ENCODE measurements at places on chromosomes 12 and 14.
A peak's percentile ranks its signal among the peaks of the same experiment; 100 is the strongest.

DNA sequence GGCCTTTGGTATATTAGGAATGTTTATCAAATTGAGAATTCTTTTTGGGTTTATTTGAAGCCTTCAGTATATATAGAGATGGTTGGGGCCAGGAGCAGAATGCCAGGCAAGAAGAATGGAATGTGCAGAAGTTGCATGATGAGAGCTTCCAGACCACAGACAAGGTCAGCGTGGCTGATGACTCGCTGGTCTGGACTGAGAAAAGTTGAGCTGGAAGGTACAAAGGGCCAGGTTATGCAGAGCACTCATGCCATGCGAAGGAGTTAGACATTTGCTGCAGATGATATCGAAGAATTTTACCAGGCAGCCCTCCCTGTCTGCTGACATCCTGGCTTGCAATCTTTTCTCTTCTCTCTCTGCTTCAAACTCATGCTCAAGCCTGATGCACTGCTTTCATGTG is 196.2 kb upstream of the ARHGAP5 start:
- DNase-seq: peak; percentile 96

DNA sequence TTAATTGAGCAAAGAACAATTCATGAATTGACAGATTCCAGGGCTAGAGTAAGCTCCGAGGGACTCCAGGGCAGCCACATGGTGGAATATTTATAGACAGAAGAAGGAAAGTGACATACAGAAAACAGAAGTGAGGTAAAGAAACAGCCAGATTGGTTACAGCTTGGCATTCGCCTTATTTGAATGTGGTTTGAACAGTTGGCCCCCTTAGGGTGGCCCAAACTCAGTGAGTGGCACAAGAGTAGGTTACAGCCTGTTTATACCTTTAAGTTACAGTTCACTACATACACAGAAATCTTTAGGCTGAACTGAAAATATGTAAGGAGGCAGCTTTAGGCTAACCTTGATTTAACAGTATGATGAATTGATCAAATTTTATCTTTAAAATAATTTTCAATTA is 174.5 kb upstream of the CNOT2 start:
- no peak for DNase-seq

DNA sequence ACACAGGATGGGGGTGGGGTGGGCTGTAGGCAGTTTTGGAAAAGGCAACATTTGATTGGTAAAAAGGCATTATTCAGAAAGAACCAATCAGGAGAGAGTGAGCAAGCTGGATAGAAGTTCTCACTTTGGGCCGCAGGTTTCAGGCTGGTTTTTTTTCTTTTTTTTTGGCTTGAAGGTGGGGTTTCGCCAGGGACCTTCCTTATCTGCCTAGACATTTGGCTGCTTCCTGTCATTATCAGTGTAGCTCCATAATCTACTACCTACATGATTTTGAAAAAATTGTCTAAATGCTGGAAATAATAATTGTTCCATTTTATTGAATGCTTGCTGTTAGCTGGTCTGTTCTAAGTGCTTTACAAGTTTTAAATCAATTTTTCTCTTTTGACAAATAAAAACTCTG is 649.0 kb downstream of the TMTC2 start:
- no peak for DNase-seq

DNA sequence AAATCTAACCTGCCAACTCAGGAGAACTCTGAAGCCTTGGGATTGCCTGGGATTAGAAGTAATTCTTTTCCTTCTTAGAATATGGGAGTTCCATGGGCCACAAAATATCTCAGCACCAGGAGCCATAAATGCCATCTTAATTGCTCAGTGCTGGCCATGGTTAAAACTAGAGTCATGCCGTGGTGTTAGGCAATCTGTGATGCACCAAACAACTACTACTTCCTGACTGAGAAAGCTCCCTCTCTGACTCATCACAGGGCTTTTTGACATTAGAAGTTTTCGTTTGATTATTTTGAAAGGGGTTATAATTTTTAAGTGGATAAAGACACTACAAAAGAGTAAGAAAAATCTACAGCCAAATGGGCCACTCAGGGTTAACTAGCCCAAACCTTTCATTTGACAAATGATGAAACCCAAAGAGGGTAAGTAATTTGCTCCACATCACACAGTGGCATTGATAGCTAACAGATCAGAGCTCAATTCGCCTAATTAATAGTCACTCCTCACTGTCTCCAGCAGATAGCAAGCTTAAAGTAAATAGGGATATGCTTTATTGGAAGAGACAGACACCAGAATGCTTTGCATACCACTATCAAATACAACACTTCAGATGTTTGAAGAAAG is 377.3 kb downstream of the EMP1 start:
- peak; percentile 94 for DNase-seq

- DNase-seq: no peak
Measured at GRCh38 chr14:36723530-36723929, 61.9 kb downstream of the PAX9 start.

- no peak for DNase-seq
Measured at GRCh38 chr14:105525326-105525725, 1.1 kb upstream of the TMEM121 start.

- no peak for DNase-seq
Measured at GRCh38 chr14:104356738-104357688, 218.6 kb downstream of the KIF26A start.

- peak; percentile 58 for DNase-seq
Measured at GRCh38 chr14:26008290-26008689, 589.5 kb downstream of the NOVA1 start.

GRCh38 chr12:88627501-88627900 is 47.2 kb upstream of the KITLG start:
- no peak for DNase-seq

GRCh38 chr14:97850466-97850865 is 1053.3 kb downstream of the VRK1 start:
- no peak for DNase-seq

DNA sequence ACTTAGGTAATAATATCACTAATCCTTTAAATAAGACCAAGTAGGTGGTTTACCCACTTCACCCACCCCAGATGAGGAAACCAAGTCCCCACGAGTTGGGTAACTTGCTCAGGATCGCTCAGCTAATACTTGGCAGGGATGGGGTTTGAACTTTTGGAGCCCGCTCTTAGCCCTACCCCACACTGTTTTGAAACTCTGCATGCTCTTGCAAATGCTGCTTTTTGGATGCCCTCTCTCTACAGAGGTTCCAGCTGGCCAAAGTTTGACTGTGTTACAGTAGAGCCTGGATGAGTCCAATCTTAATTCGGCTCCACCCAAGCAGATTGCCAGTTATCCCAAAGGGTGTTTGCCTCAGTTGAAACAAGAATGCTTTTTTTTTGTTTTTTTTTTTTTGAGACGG is 6.8 kb downstream of the PLEKHG3 start:
- no peak for DNase-seq

GRCh38 chr14:77318006-77318553 is 2.6 kb downstream of the POMT2 start:
- no peak for DNase-seq

GRCh38 chr12:7439579-7440505 is 4.1 kb downstream of the CD163L1 start:
- DNase-seq: peak; percentile 81

DNA sequence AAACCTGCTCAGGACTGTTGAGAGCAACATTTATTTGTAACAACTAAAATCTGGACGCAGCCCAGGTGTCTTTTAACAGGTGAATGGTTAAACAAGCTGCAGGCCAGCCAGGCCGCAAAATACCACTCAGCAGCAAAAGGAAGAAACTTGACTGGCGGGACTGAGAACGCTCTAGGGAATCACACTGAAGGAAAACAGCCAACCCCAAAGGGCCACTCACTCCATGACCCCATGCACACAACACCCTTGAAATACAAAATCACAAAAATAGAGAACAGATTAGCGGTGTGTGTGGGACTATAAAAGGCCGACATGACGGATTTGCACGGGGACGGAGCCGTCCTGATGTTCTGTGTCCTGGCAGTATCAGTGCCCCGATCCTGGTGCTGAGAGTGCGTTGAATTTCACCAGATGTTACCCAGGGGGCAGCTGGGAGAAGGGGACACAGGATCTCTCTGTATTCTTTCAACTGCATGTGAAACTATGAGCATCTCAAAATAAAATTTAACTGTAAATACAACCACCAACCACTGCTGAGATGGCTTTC is 23.0 kb downstream of the VPS37B start:
- DNase-seq: no peak

GRCh38 chr14:67680941-67681340 is 6.5 kb upstream of the VTI1B start:
- DNase-seq: no peak

DNA sequence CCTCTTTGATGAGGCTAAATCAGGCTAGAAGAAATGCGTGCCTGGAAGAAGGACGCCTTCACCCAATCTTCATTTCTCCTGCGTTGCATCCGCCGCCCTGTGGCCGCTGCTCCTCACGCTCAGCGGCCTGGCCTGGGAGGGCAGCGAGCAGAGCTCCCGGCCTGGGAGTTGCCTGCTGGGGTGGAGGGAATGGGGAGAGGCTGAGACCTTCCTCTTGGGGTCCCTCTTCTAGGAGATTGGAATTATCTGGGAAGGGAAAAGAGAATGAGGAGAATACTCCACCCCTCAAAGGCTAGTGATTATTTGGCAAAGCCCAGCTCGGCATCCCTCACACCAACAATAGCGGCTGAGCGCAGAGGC is 2.4 kb upstream of the HOXC12 start:
- DNase-seq: peak; percentile 46

DNA sequence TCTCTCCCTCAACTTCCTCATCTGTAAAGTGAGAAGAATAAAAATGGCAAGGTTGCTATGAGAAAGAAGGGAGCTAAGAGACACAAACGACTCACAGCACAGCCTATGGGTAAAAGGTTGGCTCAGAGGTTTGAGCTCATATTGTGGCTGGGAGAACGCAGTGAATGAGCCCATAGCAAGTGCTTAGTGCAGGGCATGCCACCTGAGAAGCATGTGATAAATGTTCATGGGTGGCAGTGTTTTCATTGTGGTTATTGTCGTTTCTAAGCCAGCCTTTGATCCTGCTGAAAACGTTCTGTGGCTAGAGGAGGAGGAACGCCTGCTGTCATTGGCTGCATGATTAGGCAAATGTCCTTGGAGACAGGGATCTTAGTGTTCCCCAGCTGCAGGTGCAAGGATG is 150.4 kb downstream of the KSR2 start:
- no peak for DNase-seq

- DNase-seq: no peak
Measured at GRCh38 chr14:42854061-42854460, 1247.4 kb downstream of the LRFN5 start.

- DNase-seq: peak; percentile 47
Measured at GRCh38 chr12:106284358-106285105, 18.0 kb upstream of the TCP11L2 start.

DNA sequence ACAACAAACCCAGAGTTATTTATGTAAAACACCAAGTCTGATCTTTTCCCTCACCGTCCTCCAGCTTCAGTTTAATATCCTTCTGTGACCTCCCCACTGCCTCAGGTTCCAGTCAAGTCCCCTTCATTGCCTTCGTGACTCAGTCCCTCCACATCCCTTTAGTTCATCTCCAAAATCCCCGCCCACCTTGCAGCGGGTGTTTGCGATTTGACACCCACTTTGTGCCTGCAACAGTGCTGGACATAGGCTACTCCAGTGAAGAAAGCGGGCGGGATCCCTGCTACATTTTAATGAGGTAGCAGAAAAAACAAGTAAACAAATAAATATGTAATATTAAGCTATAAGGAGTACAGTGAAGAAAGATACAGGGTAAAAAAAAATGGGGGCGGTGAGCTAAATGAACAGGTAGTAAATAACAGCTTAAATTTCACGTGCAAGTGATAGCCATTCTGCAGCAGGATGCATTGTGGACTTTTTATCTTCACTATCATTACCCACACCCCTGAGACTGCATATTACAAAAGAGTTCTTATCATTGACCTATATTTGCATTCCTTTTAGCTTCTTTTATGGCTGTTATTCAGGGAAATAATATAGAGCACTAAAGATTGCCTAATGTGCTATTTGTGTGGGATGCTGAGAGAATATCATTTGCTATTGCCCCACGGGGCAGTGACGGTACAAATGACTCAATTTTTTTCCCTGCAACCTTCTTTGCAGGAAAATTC is 222.8 kb upstream of the NUDT4 start:
- DNase-seq: peak; percentile 51

GRCh38 chr12:53213348-53213747 is 6.3 kb upstream of the ITGB7 start:
- peak; percentile 83 for DNase-seq

DNA sequence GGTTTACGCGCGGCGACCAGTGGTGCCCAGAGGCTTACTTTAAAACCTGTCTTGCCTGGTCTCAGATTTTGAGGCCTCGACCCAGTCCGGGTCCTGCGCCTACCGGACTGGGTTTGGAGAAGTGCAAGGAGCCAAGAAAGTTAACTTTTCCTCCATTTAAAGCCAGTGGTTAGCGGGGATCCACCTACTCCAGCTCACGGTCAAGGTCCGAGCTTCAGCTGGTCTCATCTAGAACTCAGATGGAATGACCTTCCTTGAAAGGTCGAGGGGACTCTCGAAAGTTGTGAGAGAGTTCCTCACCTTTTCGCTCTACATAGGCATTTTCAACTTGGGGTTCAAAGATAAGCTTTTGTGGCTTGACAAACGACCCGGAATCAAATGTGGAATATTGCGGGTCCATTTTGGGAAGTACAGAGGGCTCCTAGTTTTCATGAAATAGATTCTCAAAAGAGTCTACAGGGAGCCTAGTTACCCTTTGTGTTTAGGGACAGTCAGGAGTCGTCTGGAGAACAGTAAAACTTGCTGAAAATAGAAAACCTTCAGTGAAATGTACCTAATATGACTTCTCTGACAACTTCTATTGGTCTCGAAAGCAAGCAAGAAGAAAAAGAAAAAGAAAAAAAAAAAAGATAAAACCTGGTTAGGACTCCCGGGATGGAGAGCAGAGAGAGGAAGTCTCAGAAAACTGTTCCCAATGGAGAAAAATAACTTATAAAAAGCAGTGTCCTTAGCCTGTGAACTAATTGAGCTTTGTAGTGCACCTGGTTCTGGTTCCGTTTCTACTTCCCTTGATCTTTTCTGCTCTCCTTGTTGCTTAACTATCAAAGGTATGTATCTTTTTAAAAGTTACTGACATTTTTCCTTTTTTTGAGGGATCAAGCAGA is 1.4 kb downstream of the KCNMB4 start:
- DNase-seq: peak; percentile 49

GRCh38 chr14:69938751-69939150 is 59.5 kb downstream of the SMOC1 start:
- DNase-seq: no peak

GRCh38 chr14:30915596-30915995 is 41.2 kb downstream of the COCH start:
- DNase-seq: peak; percentile 3

DNA sequence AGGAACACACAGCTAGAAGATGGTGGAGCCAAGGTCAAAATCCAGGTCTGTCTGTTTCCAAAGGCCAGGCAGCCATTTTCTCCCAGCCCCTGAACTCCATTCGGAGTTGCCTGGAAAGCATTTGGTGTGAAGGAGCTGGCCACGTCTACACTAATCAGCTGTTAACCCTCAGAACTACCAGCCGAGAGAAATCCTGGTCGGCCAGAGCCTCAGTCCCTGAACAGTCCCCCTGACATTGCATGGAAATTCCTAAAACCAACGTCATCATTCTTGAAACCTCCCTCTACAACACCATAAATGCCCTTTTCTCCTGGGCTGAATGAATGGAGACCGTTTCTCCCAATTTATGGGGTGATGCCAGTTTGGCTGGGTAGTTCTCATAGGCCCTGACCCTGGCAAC is 245.6 kb downstream of the SLC41A2 start:
- DNase-seq: no peak

All from GM23248 (cell line).